ENCODE measurements at places on chromosomes 2 and 18. TPM values are rescaled to one million over a fixed set of nuclear protein-coding genes. Genes with fewer than 3 reads are reported as not detected.
A peak's percentile ranks its signal among the peaks of the same experiment; 100 is the strongest.

DNA sequence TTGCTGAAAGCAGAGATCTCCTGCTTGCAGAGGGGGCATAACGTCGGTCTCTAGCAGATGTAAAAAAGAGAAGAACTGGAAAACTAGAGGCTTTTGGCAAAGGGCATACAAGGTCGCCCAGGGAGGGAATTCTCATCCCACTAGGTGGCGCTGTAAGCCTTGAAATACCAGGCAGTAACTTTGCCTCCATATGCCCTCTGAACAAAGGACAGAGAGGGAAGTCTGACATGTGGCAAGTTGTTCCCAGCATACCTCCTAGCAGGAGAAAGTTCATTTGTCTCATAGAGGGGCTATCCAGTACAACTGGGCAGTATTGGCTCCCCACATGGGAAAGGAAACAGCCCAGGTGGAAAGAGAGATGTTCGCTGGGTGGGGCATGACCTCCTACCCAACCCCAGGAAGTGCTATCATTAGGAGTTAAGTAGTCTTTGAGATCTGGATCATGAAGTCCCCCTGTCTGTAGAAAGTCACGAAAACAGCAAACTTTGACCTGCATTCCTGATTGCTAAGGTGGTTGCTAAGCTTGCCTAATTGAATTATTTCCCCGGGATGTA lies 39.9 kb downstream of the STK17B start:
- H3K4me1 ChIP-seq = no peaks in the 10 kb centered on the region
- H3K36me3 ChIP-seq = peaks cover 39% of the 10 kb centered on the region
- DNase-seq = no peak
- H3K27me3 ChIP-seq = no peaks in the 10 kb centered on the region
- no peak overlapping the region for H3K27ac ChIP-seq
- H3K4me3 ChIP-seq = no peak overlapping the region

- H3K36me3 ChIP-seq = no peaks in the 10 kb centered on the region
- H3K4me3 ChIP-seq = no peak overlapping the region
- no peak overlapping the region for H3K27ac ChIP-seq
- H3K27me3 ChIP-seq = no peaks in the 10 kb centered on the region
- DNase-seq = no peak
Observed at GRCh38 chr18:9684881-9685614, 23.1 kb upstream of the RAB31 start.

GRCh38 chr2:26885651-26886329 lies 37.9 kb downstream of the DPYSL5 start:
- H3K27me3 ChIP-seq = no peaks in the 10 kb centered on the region
- no peak overlapping the region for H3K4me3 ChIP-seq
- H3K27ac ChIP-seq = no peak overlapping the region
- no peaks in the 10 kb centered on the region for H3K36me3 ChIP-seq
- H3K4me1 ChIP-seq = no peaks in the 10 kb centered on the region
- peak; percentile 11 for DNase-seq

DNA sequence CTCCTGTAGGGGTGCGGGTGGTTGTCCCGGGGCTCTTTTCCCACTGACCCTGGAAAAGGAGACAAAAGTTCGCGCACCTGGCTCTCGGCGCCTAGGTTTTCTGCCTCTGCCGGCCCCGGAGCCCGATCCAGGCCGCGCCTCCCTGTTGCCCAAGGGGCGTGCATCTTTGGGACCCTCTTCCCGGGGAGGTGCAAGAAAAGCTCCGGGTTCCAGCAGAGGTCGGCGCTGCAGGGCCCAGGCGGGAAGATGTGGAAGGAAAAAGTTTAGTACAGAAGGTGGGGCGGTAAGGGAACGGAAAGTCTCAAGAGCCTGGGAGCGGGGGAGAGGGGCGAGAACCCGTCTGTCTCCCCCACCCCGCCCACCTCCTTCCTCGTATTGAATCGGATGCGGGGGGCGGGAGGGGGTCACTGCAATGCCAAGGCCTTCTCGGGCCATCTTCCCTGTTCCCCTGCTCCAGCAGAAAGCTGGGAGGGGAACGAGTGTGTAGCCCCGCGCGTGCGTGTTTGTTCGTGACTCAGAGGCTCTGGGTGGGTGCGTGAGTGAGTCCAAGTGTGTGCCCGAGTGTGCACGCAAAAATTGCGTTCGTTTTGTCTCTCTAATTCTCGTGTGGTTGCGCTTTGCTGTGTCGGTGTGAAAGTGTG lies 6.3 kb upstream of the EN1 start:
- H3K36me3 ChIP-seq = no peaks in the 10 kb centered on the region
- H3K27me3 ChIP-seq = peaks cover 100% of the 10 kb centered on the region
- H3K4me1 ChIP-seq = peaks cover 34% of the 10 kb centered on the region
- H3K27ac ChIP-seq = no peak overlapping the region

GRCh38 chr2:100832885-100833284 lies 12.9 kb downstream of the NPAS2 start:
- no peaks in the 10 kb centered on the region for H3K27me3 ChIP-seq
- H3K4me1 ChIP-seq = no peaks in the 10 kb centered on the region
- DNase-seq = no peak
- no peak overlapping the region for H3K4me3 ChIP-seq

Gene PARD6G
- 18.8 TPM for total RNA-seq

DNA sequence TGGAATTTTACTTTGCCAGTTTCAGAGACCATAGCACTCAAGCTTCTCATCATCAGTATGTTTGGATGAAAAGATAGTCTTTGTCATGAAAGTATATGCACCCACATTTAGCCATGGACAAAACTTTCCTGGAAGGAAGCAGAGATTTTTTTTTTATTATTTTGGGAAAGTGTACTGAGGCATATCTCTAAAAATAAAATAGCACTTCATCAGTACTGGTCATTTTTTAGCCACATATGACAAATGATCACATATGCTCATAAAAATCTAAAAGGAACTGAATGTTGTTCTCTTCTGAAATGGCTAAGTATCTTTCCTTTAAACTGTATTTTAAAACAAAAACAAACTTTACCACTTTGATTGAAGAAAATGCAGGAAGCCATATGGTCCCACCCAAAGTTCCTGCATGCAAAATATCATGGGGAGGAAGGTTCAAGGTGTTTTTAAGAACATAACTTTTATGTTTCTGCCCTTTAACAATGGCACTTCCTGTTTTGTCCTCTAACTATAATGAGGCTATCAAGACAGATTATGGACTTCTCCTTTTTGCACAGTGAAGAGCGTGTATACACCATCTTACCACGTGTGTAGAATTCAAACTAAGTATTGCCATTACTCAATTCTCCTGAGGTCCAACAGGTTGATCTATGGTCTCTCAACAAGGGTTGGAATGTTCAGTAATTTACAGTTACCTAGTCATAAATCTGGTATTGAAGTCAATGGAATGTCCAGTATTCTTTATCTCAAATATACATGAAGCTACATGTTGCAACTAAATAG lies 77.1 kb upstream of the SLC39A10 start:
- DNase-seq = no peak
- H3K36me3 ChIP-seq = no peaks in the 10 kb centered on the region
- H3K27me3 ChIP-seq = no peaks in the 10 kb centered on the region

- H3K4me3 ChIP-seq = no peak overlapping the region
- H3K36me3 ChIP-seq = peaks cover 74% of the 10 kb centered on the region
- H3K27me3 ChIP-seq = no peaks in the 10 kb centered on the region
- no peak for DNase-seq
Observed at GRCh38 chr2:172484253-172484652, 56.9 kb downstream of the ITGA6 start.

- H3K4me3 ChIP-seq = no peak overlapping the region
- DNase-seq = no peak
- H3K36me3 ChIP-seq = no peaks in the 10 kb centered on the region
- H3K27me3 ChIP-seq = no peaks in the 10 kb centered on the region
- H3K4me1 ChIP-seq = no peaks in the 10 kb centered on the region
Observed at GRCh38 chr2:35220461-35220860, 1135.1 kb upstream of the CRIM1 start.

GRCh38 chr2:44777036-44777435 lies 164.5 kb upstream of the SIX3 start:
- no peaks in the 10 kb centered on the region for H3K27me3 ChIP-seq
- H3K27ac ChIP-seq = no peak overlapping the region
- H3K4me3 ChIP-seq = peak overlapping the region; percentile 50
- DNase-seq = no peak

- H3K27ac ChIP-seq = no peak overlapping the region
- H3K27me3 ChIP-seq = no peaks in the 10 kb centered on the region
- H3K4me1 ChIP-seq = peaks cover 2% of the 10 kb centered on the region
- DNase-seq = no peak
- no peaks in the 10 kb centered on the region for H3K36me3 ChIP-seq
- H3K4me3 ChIP-seq = no peak overlapping the region
Observed at GRCh38 chr18:61616111-61616610, 276.6 kb downstream of the RNF152 start.

Gene DTNB
- total RNA-seq = 49.5 TPM

Gene EML4
- total RNA-seq = 104 TPM

DNA sequence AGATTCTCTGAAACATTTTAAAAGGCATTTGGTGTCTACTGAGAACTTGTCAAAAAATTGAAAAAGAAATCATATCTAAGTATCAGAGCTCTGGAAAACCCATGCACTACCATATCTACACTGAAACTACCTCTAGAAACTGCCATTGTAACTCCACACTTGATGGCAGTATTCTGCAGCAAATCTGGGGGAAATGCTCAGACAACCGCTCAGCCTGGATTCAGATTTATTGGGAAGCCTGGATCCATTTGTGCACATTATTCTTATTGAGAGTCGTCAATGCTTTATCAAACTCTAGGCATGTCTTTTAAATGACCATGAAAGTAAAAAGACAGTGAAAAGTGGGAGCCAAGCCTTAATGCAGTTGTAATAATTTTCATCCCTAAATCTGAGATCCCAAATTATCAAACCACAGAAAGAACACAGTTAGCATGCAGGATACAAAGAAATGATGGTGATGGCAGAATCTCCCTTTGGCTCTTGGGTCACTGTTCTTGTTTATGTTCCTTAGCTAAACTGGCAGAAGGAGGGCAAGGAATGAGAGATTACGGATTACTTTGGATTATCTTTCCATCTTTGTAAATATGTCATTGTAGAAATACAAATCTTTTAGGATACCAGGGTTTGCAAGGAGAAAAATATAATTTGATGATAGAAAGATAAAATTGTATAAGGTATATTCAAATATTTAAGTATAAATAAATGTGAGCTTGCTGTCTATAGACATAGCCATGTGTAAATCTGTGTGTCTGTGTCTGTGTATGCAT lies 512.1 kb upstream of the SYT4 start:
- H3K4me1 ChIP-seq = no peaks in the 10 kb centered on the region
- no peak overlapping the region for H3K4me3 ChIP-seq
- H3K36me3 ChIP-seq = no peaks in the 10 kb centered on the region
- H3K27ac ChIP-seq = no peak overlapping the region
- DNase-seq = no peak

GRCh38 chr2:68404164-68404563 lies 39.1 kb downstream of the PLEK start:
- no peak for DNase-seq

DNA sequence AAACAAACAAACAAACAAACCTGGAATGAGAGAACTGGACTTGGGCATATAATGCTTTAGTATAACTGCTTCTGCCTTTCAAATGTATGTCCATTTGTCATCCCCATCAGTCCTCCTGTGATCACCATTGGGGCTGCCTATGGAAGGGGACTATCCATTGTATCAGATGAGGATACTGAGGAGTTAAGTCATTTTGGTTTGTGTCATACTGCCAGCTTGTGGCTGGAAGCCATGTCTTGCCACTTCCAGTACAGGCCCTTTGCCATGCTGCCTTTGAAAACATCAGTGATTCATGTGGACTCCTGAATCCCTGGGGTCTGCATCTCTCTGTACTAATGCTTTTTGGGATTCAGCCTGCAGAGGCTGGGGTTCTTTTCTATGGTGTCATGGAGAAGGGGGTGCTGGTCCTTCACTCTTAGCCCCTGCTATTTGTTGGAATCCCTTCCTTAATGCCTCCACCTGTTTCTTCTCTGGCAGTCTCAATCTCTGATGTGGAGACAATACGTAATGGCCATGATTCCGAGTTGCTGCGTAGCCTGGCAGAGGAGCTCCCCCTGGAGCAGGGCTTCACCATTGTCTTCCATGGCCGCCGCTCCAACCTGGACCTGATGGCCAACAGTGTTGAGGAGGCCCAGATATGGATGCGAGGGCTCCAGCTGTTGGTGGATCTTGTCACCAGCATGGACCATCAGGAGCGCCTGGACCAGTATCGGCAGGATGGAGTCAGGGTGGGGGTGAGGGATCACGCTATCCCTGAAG lies 10.6 kb downstream of the PLCD4 start:
- H3K27me3 ChIP-seq = no peaks in the 10 kb centered on the region
- no peak for DNase-seq
- no peaks in the 10 kb centered on the region for H3K4me1 ChIP-seq
- H3K27ac ChIP-seq = no peak overlapping the region
- H3K4me3 ChIP-seq = no peak overlapping the region

- H3K4me3 ChIP-seq = no peak overlapping the region
- H3K4me1 ChIP-seq = peaks cover 13% of the 10 kb centered on the region
- H3K27me3 ChIP-seq = no peaks in the 10 kb centered on the region
- H3K36me3 ChIP-seq = no peaks in the 10 kb centered on the region
- no peak overlapping the region for H3K27ac ChIP-seq
Observed at GRCh38 chr18:51021226-51021965, 8.6 kb upstream of the SMAD4 start.

Data from H1 (cell line).